Activated naive CD4-positive, alpha-beta T cell (primary cell): ENCODE measurements at places on chromosomes 11 and 22.

DNA sequence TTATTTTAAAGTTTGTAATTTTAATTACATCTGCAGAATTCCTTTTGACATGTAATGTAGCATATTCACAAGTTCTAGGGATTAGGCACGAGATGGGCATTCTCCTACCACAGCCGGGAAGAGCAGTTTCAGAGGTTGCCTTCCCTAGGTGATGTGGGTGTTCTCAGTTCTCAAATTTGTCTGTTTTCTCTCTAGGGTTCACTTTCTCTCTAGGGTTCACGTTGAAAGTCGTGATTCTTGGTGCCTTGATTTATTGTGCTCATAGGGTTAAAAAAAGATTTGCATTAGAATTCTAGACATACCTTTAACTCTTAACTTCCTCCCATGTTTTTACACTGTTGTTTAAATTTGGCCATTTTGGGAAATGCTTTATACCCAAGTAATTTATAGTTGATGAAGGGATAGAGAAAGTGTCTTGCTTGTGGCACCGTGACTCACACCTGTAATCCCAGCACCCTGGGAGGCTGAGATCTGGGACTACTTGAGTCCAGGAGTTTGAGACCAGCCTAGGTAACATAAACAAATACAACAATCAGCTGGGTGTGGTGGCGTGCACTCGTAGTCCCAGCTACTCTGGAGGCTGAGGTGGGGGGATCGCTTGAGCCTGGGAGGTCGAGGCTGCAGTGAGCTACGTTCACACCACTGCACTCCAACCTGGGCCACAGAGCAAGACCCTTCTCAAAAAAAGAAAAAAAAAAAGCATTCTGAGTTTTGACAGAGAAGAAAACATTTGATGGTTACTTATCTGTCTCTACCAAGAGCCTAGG, 3.6 kb downstream of the MED15 start:
- no peak for DNase-seq

DNA sequence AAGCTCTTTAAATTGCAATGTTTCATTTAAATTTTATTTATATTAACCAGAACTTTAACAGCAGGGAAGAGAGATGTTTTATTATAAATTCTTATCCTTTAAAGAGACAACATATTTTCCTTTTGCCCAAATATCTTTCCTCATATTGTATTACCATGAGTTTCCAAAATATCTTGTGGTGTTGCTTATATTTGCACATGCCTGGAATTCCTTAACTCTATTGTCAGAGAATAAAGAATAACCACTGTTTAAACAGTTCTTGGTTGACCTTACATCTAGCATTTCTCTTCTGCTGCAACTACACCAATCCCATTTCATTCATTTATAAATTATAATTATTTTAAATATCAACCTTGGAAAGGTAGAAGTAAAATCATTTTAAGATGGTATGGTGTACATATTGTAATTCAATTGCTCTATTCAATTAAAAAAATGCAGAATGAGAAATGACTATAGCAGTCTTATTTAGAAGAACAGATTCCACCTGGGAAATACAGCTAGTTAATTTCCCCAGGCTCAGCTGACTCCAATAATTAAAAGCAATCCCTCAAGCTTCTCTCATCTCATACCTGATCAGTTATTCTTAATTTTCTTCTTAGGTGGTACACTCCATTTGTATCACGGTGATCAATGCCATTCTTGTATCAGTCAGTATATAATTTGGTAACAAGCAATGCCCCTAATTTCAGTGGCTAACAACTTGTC, 923.3 kb downstream of the KCNA4 start:
- DNase-seq, result no peak

DNA sequence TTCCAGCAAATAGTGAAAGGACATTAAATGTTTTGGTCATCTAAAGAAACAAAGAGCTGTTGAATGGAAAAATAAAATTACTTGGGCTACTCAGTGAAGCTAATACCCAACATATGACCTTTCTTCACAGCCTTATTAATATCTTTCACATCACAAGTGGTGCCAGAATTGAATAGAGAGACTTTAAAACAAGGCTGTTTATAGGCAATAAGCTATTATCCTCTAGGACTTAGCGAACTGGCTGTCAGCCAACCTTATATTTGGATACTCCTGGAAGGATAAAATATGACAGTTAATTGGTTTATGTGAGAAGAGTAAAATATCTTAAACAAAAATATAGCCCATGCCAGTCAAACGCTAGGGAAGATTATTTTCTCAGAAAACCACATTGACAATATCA, 225.5 kb upstream of the BLID start:
- DNase-seq, result no peak

GRCh38 chr11:114678125-114679036, at the start of gene NXPE2:
Gene NXPE2, plus strand, starts transcription at chr11:114678527. Its CDS starts 49 bp downstream, at chr11:114678576.
- DNase-seq, result no peak

- no peak for DNase-seq
Measured at GRCh38 chr22:25060522-25061071, 108.1 kb downstream of the KIAA1671 start.

DNA sequence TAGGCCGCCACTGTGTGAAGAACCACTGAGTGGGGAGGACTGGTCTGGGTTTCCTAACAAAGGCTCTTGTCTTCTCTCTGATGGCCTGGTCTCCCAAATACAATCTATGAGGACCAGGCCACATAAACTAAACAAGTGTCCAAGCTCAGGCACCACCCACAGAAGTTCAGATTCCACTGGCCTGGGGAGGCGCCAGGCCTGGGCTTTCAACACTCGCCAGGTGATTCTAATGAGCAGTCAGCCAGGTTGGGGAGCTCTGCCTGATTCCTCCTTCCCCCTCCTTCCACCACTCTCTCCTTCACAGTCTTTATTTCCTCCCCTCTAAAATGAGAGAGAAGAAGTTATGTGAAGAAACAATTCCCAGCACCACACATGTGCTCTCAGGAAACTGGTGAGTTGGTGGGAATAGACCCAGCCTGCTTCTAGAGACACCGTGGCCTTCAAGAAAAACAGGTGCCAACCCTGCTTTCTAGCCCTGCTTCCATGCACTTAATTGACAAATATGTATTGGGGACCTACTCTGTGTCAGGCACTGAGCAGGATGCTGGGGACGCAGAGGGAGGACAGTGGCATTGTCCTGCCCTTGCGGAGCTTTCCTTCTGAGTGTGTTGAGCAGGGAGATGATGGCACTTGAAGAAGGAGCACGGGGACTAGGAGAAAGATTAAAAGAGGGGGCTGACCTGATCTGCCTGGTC, 242.5 kb downstream of the TENM4 start:
- DNase-seq, result no peak

GRCh38 chr22:20469110-20469868, 26.3 kb downstream of the KLHL22 start:
- DNase-seq, result no peak

- no peak for DNase-seq
Measured at GRCh38 chr11:70910835-70911234, 341.5 kb downstream of the SHANK2 start.

GRCh38 chr11:21254055-21254454, 584.7 kb downstream of the NELL1 start:
- DNase-seq, result no peak

DNA sequence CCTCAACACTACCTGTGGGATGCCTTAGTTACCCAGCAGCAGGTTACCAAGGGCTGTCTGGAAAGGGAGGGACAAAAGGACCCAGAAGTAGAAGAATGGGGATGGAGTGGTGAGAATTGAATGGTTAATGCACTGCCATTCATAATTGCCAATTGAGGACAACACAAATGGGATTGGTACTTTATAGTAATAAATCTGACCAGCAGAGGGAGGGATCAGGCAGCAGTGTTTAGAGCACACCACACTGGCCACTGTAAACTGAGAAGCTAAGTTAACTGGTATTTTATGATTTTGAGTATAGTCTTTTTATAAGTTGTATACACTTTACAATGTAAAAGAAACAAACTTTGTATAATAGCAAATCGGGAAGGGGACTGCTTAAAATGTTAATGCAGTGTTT, 10.7 kb downstream of the TBRG1 start:
- DNase-seq, result no peak

GRCh38 chr11:65778431-65778900, 2.3 kb downstream of the AP5B1 start:
- no peak for DNase-seq

GRCh38 chr11:119610836-119611426, 118.1 kb downstream of the NECTIN1 start:
- no peak for DNase-seq

- no peak for DNase-seq
Measured at GRCh38 chr22:17787241-17787640, 13.0 kb upstream of the BID start.

- DNase-seq, result no peak
Measured at GRCh38 chr11:79536155-79536917, 95.5 kb upstream of the TENM4 start.

DNA sequence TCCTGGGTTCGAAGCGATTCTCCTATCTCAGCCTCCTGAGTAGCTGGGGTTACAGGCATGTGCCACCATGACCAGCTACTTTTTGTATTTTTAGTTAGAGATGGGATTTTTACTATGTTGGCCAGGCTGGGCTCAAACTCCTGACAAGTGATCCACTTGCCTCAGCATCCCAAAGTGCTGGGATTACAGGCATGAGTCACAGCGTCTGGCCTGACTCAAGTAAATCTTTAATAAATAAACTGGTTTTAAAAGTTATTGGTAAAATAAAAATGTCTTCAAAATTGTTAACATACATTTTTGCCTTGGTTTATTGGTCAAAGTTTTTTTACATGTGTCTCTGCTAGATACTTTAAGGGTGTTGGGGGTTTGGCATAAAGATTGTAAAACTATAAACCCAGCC, 7.3 kb upstream of the PES1 start:
- DNase-seq, result no peak

- no peak for DNase-seq
Measured at GRCh38 chr11:72613977-72614376, 60.2 kb downstream of the PDE2A start.

- DNase-seq, result no peak
Measured at GRCh38 chr11:22477312-22477711, 139.1 kb downstream of the SLC17A6 start.
